ENCODE measurements at places on chromosomes 6 and 20. TPM values are rescaled to one million over a fixed set of nuclear protein-coding genes. Genes with fewer than 3 reads are reported as not detected.

MYB gene
- total RNA-seq = 4.8 TPM

NDUFAF4 gene
- total RNA-seq = 64.1 TPM

TNFRSF6B gene
- 1.6 TPM for total RNA-seq

BNIP5 gene
- total RNA-seq = not detected

HLA-DPB1 gene
- 8.3 TPM for total RNA-seq

CYP24A1 gene
- 1.2 TPM for total RNA-seq

PGC gene
- total RNA-seq = not detected

FOXA2 gene
- total RNA-seq = 0.69 TPM

WDR27 gene
- 39.0 TPM for total RNA-seq

HS3ST5 gene
- 26.1 TPM for total RNA-seq

OTOR gene
- not detected for total RNA-seq

FAXC gene
- 44.8 TPM for total RNA-seq

ARFGEF2 gene
- total RNA-seq = 40.4 TPM

IL17A gene
- total RNA-seq = not detected

GMNN gene
- 14.8 TPM for total RNA-seq

VGLL2 gene
- 0.46 TPM for total RNA-seq

MAP3K4 gene
- total RNA-seq = 50.5 TPM

CPNE5 gene
- total RNA-seq = 36.0 TPM

ULBP3 gene
- 14.1 TPM for total RNA-seq

BCAS1 gene
- 11.8 TPM for total RNA-seq

SAMD10 gene
- 10.4 TPM for total RNA-seq

LRRC73 gene
- 5.3 TPM for total RNA-seq
